ENCODE measurements at places on chromosomes 2 and 18.

DNA sequence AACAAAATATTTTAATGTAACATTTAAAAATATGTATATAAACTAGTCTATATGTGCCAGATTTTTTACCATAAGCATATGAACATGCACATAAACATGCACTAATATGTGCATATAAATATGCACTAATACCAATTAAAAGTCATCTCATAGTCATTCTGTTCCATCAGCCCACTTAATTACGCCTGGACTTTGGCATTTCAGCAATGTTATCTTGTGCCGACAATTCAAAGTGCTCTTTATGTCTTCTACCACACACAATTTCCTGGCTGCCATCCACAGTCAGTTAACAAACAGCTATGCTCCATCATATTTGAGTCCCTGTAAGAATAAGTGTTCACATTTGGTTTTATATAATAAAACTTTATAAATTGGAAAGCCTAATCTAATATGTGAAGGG lies 92.6 kb upstream of the TSPYL6 start:
- DNase-seq: no peak

DNA sequence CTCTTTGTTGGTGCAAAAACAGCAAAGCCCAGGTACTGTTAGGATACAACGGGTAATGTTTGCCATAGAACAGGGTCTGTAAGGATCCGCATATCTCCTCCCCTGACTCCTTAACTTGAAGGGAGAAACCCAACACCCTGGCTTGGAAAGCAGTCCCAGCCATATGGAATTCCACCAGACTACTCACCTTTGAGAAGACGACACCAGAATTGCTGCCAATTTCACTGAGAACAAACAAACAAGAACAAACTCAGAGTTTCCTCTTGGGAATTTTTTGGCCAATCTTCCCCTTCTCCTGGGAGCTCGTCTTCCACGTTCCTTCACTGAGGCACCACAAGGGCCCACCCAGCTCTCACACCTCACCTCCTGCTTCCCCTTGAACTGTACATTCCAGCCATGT lies 29.2 kb downstream of the CAPN14 start:
- no peak for DNase-seq

DNA sequence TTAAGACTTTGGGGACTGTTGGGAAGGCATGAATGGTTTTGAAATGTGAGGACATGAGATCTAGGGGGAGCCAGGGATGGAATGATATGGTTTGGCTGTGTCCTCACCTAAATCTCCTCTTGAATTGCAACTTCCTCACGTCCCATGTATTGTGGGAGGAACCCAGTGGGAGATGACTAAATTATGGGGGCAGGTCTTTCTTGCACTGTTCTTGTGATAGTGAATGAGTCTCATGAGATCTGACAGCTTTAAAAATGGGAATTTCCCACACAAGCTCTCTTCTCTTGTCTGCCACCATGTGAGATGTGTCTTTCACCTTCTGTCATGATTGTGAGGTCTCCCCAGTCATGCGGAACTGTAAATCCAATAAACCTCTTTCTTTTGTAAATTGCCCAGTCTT lies 11.5 kb upstream of the MBP start:
- DNase-seq: no peak

DNA sequence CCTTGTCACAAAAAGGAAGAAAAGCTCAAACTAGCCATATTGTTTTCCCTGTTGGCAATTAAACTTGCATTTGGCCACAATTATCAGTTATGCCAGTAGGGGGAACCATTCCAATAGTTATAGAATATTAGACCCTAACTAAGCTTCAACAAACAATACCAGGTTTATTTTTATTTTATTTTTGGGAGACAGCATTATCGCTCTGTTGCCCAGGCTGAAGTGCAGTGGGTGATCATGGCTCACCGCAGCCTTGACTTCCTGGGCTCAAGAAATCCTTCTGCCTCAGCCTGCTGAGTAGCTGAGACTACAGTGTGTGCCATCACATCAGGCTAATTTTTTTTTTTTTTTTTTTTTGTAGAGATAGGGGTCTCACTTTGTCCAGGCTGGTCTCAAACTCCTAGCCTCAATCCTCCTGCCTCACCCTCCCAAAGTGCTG lies 102.1 kb downstream of the ATAD2B start:
- DNase-seq: no peak

DNA sequence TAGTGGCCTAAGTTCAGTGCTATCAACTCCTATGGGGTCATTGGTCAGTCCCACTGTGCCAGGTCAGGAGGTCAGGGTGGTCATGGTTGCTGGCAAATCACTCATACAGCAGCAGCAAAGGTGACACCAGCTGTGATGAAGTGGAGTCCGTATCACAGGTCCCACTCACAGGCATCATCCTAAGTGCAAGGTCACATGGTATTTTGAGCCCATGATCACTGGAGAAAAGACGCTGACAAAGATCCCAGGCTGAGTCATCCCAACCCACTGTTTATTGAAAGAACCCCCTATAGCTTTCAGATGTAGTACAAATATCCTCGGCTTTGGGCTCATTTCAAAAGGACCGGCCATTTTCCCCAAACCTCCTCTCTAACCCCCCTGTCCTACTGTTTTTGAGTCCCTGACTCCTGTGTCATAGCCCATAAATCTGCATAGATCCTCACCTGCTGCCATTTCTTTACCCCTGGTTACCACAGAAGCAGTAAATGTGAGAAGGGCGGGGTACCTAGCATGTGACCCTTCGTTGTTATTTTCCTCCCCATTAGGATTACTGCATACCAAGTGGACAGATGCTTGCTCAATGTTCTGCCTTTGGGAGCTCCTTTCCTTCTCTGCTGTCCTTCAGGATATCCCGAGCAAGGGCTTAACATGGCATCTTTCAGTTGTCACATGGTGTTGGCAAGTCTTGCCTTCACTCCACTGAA lies 107.7 kb downstream of the COL6A3 start:
- DNase-seq: no peak

All from stimulated activated CD8-positive, alpha-beta memory T cell treated with anti-CD3 and anti-CD28 coated beads, Interleukin-7, amount 100 ng/mL, for 1 hour (primary cell).